ENCODE measurements at places on chromosomes 6 and 20.

DNA sequence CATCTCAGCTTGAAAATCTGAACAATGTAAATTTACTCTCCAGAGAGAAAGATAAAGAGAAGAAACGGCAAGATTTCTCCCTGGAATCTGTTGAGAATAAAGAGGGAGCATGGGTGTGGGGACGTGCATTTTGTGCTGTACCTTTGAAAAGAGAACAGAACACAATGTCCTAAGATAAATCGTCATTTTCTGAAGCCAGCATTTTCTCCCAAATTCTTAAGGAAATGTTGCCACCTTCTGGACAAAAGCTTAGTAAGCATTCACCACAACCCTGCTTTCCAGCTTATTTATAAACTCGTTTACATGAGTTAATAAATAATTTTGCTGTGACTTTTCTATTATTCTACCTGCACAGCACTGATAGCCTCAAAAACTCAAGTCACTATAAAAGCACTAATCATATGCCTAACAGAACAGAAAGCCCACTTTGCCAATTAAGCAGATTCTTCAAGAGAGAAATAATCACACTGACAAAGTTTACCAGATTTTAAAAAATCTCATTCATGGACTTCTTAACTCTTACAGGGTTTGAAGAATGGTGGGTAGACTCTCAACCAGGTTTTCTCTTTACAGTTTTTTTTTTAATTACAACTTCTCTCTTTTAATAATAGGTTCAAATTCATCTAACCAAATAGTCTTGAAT is 155.8 kb downstream of the MBOAT1 start:
- peak; percentile 71 for DNase-seq

GRCh38 chr6:84272298-84272697 is 44.9 kb upstream of the CEP162 start:
- no peak for DNase-seq

DNA sequence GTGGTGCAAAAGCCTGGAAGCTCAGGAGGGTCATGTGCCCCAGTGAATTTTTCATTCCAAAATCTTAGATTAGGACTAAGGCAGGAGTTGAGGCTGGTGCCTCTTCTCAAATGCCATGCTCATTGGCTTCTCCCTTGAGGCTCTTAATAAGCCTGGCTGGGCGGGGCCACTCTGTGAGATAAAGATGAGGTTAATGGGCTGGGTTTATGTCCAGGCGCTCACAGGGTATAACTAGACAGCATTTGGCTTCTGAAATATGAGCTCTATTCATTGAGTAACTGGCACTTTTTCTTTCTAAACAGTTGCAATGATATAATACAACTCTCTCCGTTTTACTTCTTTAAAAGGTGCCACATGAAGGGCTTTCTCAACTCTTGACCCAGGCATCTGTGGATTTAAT is 156.3 kb downstream of the SCML4 start:
- DNase-seq, result no peak

DNA sequence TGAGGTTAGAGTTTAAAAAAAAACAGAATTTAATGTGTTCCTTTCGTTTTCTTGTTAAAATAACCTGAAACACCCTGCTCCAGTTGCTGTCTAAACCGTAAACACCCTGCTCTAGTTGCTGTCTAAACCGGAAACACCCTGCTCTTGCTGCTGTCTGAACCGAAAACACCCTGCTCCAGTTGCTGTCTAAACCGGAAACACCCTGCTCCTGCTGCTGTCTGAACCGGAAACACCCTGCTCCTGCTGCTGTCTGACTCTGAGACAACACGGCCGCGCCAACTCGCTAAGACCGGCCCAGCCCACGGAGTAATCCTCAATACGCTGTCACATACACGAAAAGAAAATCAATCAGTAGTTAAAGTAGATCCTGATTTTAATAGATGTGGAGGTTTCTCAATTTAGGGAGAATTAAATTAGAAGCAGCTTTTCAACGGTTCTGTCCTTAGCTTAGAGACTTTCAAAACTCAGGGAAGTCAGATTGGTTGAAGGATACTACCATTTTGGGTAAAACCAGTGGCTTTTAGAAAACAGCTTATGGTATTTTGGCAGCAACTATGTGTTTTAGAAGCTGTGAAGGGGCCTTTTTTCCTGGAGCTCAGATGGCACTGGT is 98.3 kb downstream of the RAMACL start:
- peak; percentile 19 for DNase-seq

DNA sequence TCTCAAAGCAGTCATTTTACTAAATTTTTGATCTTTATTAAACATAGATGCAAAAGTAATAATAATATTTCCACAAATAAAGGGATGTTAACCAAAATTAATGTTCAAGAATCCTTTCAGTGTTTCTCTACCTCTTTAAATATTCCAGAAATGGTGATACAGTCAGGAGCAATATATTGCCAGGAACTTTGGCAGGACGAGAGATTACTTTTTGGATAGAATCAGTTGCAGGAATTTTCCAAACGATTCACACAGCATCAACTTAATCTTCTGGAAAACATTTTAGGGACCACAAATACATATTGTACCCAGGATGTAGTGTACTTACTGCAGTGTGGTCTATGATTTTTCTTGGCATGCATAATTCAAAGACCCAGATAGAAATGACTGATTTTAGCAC is 125.7 kb downstream of the LAMA2 start:
- no peak for DNase-seq

Data from hippocampal formation (tissue), 2 donors.